ENCODE measurements at places on chromosomes 12 and 14.

- no peak for DNase-seq
- no peaks in the 10 kb centered on the region for H3K36me3 ChIP-seq
- no peak overlapping the region for H3K27ac ChIP-seq
- no peaks in the 10 kb centered on the region for H3K27me3 ChIP-seq
Observed at GRCh38 chr12:118922405-118922804, 58.9 kb upstream of the SRRM4 start.

DNA sequence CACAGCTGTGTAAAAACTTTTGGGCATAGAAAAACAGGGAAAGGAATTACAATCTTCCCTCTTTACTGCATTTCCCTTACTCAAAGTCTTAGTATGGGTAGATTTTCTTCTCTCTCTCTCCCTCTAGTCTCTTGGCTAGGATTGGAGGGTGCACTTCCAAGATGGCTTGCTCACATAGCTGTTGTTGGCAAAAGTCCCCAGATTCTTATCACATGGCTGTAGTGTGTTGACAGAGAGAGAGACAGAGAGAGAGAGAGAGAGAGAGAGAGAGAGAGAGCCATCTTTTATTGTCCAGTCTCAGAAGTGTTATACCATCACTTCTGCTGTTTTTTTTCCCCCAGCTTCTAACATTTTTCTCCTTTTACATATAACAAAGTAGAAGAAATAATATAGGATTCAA lies 6.3 kb upstream of the OR4E2 start:
- H3K4me1 ChIP-seq = no peaks in the 10 kb centered on the region
- peaks cover 21% of the 10 kb centered on the region for H3K27me3 ChIP-seq
- no peak overlapping the region for H3K27ac ChIP-seq
- no peaks in the 10 kb centered on the region for H3K36me3 ChIP-seq
- H3K4me3 ChIP-seq = no peak overlapping the region

DNA sequence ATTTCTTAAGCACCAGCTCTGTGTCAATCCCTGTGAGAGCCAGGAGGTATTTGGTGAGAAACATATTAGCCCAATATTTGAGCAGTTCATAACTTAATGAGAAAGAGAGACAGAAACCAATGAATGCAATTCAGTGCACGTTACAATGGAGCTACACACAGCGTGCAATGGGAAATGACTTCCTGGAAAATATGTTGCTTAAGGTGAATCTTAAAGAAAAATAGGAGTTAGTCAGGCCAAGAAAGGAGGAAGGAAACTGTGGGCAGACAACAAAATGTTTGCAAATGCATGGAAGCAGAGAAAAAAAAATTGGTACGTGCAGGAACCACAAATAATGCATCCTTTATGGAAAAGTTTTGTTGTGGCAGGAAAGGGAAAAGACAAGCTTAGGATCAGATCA lies 481.7 kb downstream of the BCAT1 start:
- H3K27ac ChIP-seq = no peak overlapping the region
- H3K27me3 ChIP-seq = peaks cover 1% of the 10 kb centered on the region
- H3K36me3 ChIP-seq = no peaks in the 10 kb centered on the region
- no peak for DNase-seq

- DNase-seq = no peak
- no peak overlapping the region for H3K27ac ChIP-seq
- H3K4me3 ChIP-seq = no peak overlapping the region
- no peaks in the 10 kb centered on the region for H3K36me3 ChIP-seq
Observed at GRCh38 chr12:96103067-96103644, 67.8 kb upstream of the LTA4H start.

GRCh38 chr14:57957441-57957840 lies 91.5 kb upstream of the SLC35F4 start:
- H3K4me3 ChIP-seq = no peak overlapping the region
- H3K27me3 ChIP-seq = peaks cover 5% of the 10 kb centered on the region
- H3K27ac ChIP-seq = no peak overlapping the region
- no peak for DNase-seq
- H3K36me3 ChIP-seq = no peaks in the 10 kb centered on the region

- DNase-seq = no peak
- no peaks in the 10 kb centered on the region for H3K4me1 ChIP-seq
- no peaks in the 10 kb centered on the region for H3K27me3 ChIP-seq
- H3K4me3 ChIP-seq = no peak overlapping the region
- H3K36me3 ChIP-seq = peaks cover 3% of the 10 kb centered on the region
Observed at GRCh38 chr12:44771485-44772021, 104.6 kb downstream of the NELL2 start.

DNA sequence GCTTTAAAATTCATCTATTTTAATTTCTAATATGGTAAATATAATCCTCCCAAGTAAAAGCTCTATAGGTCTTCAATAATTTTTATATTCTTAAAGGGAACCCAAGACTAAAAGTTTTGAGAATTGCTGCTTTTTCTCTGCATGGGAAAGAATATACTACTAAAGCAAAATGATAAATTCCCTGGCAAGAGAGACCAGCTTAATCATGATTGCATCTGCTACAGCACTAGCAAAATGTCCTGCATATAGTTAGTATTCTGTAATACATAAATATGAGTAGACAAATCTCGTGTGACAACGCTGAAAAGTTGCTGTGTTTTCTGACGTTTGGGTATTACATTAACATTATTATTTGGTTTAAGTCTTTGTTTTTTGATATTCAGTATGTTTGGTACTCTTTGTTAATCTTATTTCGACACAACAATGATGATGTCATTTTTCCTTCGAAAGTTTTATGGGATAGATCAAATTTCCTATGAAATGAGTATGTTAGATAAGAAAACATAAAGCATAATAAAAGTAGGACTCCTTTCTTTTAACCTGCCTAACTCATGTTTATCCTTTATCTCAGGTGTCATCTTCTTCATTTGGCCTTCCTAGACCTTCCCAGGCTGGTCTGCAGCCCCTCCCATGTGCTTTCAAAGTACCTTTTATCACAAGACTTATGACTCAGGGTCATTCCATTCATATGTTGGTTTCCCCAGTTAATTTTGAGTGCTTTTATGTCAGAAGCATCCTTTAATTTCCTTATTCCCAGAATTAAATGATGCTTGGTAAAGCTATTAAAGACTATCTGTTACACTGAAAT lies 321.9 kb downstream of the RAD51B start:
- peaks cover 7% of the 10 kb centered on the region for H3K4me1 ChIP-seq

- no peak for DNase-seq
- H3K4me1 ChIP-seq = no peaks in the 10 kb centered on the region
- H3K27ac ChIP-seq = no peak overlapping the region
- no peak overlapping the region for H3K4me3 ChIP-seq
- H3K36me3 ChIP-seq = no peaks in the 10 kb centered on the region
Observed at GRCh38 chr14:101017209-101017608, 113.7 kb upstream of the RTL1 start.

All from activated CD4-positive, alpha-beta T cell treated with anti-CD3 and anti-CD28 coated beads, Interleukin-2, amount 10 ng/mL, durations not matched to agents 7 days and 5 days (primary cell).